ENCODE measurements at places on chromosomes 5 and 9.

DNA sequence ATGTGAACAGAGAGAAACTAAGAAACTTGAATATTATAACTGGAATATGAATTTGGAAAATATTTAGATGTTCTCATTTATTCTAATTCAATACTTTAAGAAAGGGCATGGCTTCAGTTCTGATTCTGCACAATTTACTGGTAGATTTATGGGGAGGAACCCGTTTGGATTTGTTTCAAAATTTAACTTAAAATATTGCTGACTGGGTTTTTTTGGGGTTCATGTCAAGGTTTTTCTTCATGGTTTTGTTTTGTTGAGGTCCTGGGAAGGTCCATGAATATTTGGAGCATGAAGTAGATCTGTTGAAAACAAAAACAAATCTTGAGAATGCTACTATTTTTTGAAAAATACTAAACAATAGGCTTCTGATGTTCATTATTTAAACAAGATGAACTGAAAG lies 214.7 kb downstream of the PIK3R1 start:
- DNase-seq = no peak

- DNase-seq = no peak
These were observed 19.0 kb downstream of the NAA35 start for GRCh38 chr9:85959955-85960354.

- no peak for DNase-seq
These were observed 84.7 kb upstream of the TNFAIP8 start for GRCh38 chr5:119270960-119271757.

- no peak for DNase-seq
These were observed 337 bp upstream of the DMAC1 start for GRCh38 chr9:7799944-7800285.

DNA sequence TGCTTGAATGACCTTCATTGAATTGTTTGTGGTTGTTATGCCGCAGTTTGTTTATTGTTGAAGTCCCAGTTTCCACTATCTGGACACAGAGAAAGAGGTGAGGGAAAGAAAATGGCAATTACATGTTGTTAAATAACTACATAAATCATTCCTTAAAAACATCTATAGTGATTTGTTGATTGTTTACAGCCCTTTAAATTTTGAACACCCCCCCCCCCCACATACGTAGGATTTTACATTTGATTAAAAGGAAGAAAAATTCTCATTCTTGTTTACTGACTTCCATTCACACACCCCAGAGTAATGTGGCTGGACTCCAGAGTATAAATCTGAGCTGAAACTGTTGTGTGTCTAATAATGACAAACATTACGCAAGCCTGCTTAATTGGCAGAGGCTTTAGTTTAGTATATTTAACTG lies 87.1 kb upstream of the FAM174A start:
- DNase-seq = no peak

- DNase-seq = no peak
These were observed 1082.9 kb upstream of the CDH18 start for GRCh38 chr5:21070858-21071257.

- DNase-seq = no peak
These were observed 146.0 kb upstream of the IER5L start for GRCh38 chr9:129323999-129324553.

GRCh38 chr5:96506376-96506775 lies 73.3 kb upstream of the PCSK1 start:
- no peak for DNase-seq
